ENCODE measurements at places on chromosomes 5 and 9. TPM values are rescaled to one million over a fixed set of nuclear protein-coding genes. Genes with fewer than 3 reads are reported as not detected.

Gene NPR3
- 0.23 TPM for polyA plus RNA-seq

Gene PCDHB8
- polyA plus RNA-seq: 8.7 TPM

Gene PIP5KL1
- polyA plus RNA-seq: 3.4 TPM

Gene FAM174A
- polyA plus RNA-seq: 37.6 TPM

Gene ARHGEF37
- 6.3 TPM for polyA plus RNA-seq

Gene AQP7
- 4.5 TPM for polyA plus RNA-seq

Gene HRH2
- polyA plus RNA-seq: 12.7 TPM

Gene TPPP
- polyA plus RNA-seq: 3.7 TPM

Gene JAKMIP2
- polyA plus RNA-seq: 20.0 TPM

Gene ACTL7A
- not detected for polyA plus RNA-seq

Gene DIRAS2
- polyA plus RNA-seq: not detected

Gene CD72
- 12.3 TPM for polyA plus RNA-seq

Gene GSN
- 299 TPM for polyA plus RNA-seq

Gene PCDHA11
- polyA plus RNA-seq: 6.1 TPM

Gene GRXCR2
- not detected for polyA plus RNA-seq

Gene GDNF
- not detected for polyA plus RNA-seq

Gene UAP1L1
- polyA plus RNA-seq: 9.9 TPM

Data from cardiac muscle cell (in vitro differentiated cells and primary cell).